Cortex of kidney (tissue), 1 donor: ENCODE measurements at places on chromosomes 2 and 18.

DNA sequence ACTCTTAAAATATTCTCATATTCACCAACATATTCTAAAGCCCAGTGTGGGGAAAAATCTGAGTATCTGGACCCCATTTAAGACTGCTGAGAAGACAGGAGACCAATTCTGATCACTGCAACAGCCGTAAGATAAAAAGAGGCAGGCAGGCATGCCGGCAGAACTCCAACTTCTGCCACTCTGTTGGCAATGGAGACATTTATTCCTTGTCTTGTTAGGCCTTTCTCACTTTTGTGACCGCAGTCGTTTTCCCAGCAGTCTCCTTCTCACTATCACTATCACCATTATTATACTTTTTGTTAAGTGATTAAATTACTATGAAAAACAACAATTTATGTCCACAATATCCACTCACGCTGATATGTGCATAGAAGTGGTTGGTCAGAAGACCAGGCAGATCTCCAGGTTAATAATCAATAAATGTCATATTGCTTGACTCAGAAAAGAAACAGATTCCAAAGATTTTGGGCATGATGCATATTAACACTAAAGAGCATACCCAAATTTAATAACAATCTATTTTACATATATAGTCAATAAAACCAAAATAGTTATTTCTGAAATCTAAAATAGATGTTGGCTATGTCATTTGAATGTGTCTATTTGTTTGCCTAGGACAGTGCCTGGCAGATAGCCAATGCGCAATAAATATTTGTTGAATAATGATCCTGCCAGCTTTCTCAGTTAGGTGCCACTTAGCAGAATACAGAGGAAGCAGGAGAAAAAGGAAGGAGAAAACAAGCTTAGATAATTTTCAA, 38.2 kb downstream of the SESTD1 start:
- no peak for DNase-seq

DNA sequence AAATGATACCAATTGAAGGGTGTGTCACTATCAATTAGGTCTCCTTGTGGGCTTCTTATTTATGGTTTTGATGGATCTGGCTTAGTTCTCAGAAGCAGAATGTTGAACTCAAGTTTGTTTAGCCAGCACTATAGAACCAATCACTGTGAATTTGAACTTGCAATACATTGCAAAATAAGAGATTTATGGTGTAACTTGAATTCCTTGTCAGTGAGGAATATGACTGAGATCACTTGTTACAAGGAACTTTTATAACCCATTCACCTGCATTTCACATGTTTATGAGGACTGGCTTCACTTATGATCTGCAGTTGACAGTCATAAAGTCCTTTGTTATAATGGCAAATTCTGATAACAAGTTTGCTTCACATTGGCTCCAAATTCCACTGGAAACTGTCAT, 9.8 kb downstream of the GATA6 start:
- no peak for DNase-seq

DNA sequence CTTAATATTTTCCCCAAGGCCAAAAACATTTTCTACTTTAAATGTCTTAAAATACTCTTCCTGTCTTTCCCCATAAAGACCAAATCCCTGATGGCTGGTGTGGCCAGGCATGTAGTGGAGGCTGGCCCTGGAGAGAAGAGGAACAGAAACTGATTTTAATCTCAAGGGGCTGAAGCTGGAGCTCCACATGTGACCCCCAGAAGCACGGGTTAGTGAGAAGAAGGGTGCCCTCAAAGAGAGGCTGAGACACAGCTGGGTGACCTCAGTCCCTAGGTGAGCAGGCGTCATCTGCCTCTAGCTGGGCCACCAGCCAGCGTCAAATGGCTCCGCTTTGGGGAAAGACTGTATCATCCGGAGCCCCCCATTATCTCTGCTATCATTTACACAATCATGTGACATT, 19.3 kb upstream of the TMEM18 start:
- no peak for DNase-seq

- no peak for DNase-seq
Observed at GRCh38 chr2:95700519-95700918, 108.7 kb downstream of the TRIM43 start.

DNA sequence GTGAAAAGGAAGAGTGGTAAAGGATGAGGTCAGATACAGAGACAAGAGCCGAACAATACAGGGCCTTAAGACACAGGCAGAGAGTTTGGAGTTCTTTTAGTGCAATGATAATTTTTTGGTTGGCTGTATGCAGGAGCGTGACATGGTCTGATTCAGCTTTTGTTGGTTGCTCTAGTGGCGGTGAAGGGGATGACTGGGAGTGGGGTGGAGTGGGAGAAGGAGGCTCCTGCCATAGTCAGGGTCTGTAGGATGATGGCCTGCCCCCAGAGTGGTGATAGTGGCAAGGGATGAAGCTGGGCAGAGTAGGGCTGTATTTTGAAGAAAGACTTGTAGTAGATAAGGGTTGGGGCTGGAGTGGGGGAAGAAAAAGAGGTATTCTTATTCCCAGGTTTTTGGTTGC, 306.6 kb upstream of the VWC2L start:
- DNase-seq: no peak

- DNase-seq: no peak
Observed at GRCh38 chr2:240906141-240906910, at the start of gene CROCC2. Gene CROCC2, plus strand, starts transcription at chr2:240906336. Its CDS starts 178 bp downstream, at chr2:240906514.

- DNase-seq: no peak
Observed at GRCh38 chr18:45165871-45166270, 449.4 kb upstream of the SLC14A2 start.

DNA sequence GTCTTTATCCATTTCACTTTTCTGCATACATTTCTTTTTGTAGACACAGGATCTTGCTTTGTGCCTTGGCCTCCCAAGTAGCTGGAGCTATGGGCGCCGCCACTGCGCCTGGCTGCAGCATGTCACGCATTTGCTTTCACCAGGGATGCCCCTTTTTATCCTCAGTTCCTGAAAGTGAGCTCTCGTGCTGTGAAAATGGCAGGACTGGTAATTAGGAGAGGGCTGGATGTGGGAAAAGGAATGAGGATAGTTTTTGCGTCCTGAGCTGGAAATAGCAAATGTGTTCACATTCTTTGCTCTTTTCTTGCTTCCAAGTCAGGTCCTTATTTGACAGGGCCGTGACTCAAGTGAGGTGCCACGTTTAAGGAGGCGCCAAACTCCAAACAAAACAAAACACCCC, 104.6 kb downstream of the LDLRAD4 start:
- no peak for DNase-seq

GRCh38 chr2:67656875-67657274, 259.7 kb downstream of the ETAA1 start:
- no peak for DNase-seq

DNA sequence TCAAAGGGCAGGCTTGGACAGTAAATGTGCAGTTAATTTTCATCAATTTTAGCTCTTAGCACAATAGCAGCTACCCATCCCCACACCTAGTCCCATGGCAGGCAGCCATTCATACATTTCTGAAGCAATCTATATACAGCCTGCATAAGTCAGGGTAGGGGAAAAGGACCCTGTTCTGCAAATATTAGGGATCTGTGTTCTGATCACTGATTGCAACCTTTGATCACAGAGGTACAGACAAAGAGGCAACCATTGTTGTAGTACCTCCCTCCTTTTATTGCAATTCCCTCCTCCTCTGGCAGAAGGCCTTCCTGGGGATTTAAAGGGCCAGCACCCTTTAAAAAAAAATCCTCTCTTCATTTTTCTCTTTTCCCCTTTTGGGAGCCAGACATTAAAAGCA, 58.3 kb downstream of the KANSL1L start:
- no peak for DNase-seq

- DNase-seq: no peak
Observed at GRCh38 chr2:161134547-161135518, 25.4 kb upstream of the TANK start.

DNA sequence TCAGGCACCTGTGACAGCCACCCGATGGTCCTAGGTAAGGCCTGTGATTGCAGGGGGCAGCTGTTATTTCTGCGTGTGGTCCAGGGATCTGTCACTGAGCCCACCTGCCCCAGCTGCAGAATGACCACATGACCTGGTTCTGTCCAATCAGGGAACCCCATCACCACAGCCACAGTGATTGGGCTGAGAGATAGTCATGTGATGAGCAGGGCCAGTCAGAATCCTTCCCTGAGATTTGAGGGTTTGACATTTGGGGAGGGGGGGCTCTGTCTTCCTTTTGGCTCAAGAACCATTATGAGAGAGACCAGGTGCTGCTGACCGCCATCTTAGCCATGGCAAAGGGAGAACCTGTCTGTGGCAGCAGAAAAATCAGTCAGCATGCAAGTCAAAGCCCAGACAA, 147.2 kb downstream of the SMAD7 start:
- no peak for DNase-seq

- DNase-seq: no peak
Observed at GRCh38 chr18:25251068-25251467, 100.9 kb downstream of the ZNF521 start.

DNA sequence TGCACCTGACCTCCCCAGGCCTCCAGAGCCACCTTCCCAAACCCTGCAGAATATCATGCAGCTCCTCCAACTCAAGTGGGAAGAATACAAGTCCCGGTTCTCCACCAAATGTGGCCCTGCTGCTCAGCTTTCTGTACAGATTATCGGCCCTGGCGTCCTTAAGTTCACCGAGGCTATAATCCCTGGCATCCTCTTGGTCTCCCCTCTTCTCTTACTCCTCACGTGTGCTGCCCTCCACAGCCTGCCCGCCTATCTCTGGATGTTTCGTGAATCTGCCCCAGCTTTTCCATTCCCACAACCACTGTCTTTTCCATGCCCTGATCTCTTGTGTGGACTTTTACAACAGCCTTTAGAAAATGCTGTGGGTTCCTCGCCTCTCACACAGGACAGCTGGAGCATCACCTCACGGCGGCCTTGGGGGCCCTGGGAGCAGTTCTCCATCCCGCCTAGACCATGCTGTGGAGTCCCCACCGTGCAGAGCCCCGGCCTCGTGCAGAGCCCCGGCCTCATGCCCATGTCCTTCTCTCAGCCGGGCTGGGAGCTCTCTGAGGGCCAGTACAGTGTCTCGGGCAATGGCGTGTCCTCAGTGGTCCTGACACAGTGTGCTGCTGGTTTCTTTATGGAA, 170.3 kb upstream of the PXDN start:
- DNase-seq: no peak

DNA sequence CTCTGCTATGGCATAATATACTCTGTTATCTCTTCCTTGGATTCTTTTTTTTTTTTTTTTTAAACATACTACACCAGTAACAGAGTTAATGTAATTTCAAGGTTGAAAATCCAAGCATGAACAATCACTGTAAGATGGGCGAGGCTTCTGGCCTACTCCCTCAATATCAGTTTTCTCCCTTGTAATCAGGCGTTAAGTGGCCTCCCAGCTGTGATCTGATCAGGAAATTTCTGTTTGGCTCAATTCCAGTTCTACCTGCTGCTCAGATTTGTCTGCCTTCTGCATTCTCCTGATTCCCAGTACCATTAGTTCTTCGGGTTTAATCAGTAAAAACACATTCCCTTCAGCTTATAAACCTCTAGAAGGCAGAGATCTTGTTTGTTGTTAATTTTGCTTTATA, 18.6 kb downstream of the PRKD3 start:
- DNase-seq: no peak

DNA sequence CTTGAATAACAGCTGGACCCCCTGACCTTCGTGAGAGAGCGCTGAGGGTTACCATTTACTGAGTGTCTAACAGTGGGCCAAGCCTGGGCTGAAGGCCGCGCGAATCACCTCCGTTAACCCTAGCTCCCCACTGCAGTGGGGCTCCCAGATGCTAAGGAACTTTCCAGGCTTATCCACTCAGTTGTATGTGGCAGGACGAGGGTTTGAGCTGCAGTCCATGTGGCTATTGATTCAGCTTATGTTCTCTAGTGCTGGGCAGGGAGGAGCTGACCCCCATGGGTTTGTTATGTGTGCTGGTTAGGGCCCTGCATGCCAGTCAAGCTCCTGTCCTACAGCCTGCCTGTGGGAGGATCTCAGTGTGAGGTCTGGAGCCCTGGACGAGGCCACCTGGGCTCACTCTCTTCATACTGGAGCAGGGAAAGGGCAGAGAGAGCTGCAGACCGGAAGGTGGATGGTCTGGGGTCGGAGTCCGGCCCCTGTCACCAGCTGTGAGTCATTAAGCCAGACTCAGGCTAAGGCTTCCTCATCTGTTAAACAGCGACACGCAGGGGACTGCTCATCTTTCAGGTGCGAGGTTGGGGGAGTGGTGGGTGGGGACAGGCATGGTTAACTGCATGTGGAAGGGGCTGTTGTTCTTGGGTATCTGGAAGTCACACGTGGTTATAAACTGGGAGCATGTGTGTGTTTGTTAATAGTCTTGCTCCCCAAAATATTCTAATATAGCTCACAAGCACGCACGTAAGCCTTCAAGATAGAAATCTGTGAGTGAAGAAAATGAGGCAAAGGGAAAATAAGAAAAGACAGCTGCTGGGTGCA, 6.6 kb downstream of the PSD4 start:
- DNase-seq: no peak

DNA sequence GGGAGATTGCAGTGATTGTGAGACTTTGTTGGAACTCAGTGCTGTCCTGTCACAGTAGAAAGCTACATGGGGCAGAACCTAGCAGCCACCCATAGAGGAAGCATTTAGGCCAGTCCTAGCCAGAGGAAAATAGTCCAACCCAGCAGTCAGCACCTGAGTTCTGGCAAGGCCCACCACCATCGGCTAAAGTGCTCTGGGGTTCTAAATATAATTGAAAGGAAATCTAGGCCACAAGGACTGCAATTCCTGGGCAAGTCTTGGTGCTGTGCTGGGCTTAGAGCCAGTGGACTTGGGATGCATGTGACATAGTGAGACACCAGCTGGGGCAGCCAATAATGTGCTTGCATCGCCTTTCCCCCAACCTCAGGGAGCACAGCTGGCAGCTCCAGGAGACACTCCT, 28.9 kb upstream of the ACTR2 start:
- no peak for DNase-seq

GRCh38 chr2:237073552-237073951, 12.1 kb upstream of the COPS8 start:
- DNase-seq: no peak

GRCh38 chr2:172845028-172845630, 109.5 kb downstream of the RAPGEF4 start:
- DNase-seq: no peak

- DNase-seq: no peak
Observed at GRCh38 chr2:222878877-222879603, 18.2 kb downstream of the ACSL3 start.

DNA sequence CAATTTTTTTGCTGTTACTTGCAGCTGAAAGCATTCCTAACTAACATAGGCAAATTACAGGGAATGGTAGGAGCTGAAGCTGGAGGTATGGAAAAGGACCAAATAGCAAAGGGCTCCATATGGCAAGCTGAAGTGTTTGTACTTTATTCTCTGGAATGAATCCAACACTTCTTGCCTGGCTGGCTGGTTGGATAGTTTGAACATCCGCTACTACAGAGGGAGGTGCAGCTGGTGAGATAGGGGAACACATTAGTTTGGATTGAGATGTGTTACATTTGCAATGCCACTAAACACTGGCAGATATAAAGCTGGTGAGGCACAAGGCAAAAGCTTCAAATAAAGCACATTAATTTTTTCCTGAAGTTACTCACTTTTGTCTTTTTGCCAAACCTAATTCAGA, 291.5 kb downstream of the SP3 start:
- DNase-seq: no peak

- no peak for DNase-seq
Observed at GRCh38 chr2:119482481-119483394, 41.5 kb downstream of the SCTR start.

GRCh38 chr2:160293391-160294091, 93.5 kb upstream of the ITGB6 start:
- no peak for DNase-seq

GRCh38 chr2:109143214-109144187, 14.5 kb downstream of the SH3RF3 start:
- DNase-seq: no peak

- DNase-seq: no peak
Observed at GRCh38 chr2:200993097-200993496, 29.6 kb upstream of the ORC2 start.
